ENCODE measurements at places on chromosomes 2 and 18. TPM values are rescaled to one million over a fixed set of nuclear protein-coding genes. Genes with fewer than 3 reads are reported as not detected.

Gene RABL2A
- 30.7 TPM for total RNA-seq

DNA sequence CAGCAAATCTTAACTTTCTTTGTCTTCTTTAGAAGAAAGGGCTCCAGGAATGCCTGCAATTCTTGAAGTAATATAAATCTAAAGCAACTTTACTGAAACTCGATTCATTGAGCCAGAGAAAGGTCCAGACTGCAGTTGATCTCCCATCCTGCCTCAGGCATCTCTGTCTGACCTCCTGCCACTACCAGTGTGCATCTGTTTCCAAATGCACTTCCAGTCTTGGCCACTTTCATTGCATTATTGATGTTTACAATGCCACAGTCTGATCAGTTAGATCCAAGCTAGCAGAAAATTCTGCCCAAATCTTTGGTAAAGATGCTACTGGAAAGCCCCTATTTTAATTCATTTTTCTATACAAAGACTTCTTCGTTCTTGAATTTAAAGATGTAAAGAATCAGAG is 158.0 kb downstream of the RAPGEF4 start:
- no peak for DNase-seq

- DNase-seq, result no peak
Observed at GRCh38 chr2:150142561-150142960, 344.9 kb downstream of the RND3 start.

Gene GALNT13
- total RNA-seq, result 11.2 TPM

Gene NOSTRIN
- 2.4 TPM for total RNA-seq

GRCh38 chr18:400456-400855 is 100.0 kb downstream of the COLEC12 start:
- DNase-seq, result no peak

Gene OTX1
- 10.4 TPM for total RNA-seq

DNA sequence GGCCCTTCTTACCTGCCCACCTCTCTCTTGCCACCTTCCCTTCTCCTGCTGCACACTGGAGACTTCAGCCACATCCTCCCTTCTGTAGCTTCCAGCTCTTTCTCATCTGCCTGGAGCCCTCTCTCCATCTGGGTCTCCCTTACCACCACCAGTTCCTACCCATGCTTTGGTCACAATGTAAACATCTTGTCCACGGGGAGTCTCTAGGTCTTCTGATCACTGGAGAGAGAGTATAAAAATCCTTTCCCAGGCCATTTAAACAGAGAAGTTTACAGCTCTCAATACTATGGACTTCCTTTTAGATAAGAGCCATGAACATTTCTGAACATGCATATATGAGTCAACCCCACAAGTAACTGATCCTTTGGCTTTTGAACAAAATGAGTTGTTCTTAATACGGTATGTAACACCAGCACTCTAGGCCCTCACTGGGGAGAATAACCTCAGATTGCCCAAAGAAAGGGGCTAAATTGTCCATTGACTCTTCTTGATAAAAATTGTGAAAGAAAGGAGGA is 5.8 kb downstream of the ARHGAP25 start:
- DNase-seq, result no peak

- DNase-seq, result no peak
Observed at GRCh38 chr2:188601391-188601790, 309.7 kb downstream of the GULP1 start.

Gene FBXO15
- 4.7 TPM for total RNA-seq

Gene FKBP7
- 34.1 TPM for total RNA-seq

GRCh38 chr2:16509042-16509441 is 156.6 kb downstream of the CYRIA start:
- DNase-seq, result no peak

Gene STK17B
- 20.0 TPM for total RNA-seq

DNA sequence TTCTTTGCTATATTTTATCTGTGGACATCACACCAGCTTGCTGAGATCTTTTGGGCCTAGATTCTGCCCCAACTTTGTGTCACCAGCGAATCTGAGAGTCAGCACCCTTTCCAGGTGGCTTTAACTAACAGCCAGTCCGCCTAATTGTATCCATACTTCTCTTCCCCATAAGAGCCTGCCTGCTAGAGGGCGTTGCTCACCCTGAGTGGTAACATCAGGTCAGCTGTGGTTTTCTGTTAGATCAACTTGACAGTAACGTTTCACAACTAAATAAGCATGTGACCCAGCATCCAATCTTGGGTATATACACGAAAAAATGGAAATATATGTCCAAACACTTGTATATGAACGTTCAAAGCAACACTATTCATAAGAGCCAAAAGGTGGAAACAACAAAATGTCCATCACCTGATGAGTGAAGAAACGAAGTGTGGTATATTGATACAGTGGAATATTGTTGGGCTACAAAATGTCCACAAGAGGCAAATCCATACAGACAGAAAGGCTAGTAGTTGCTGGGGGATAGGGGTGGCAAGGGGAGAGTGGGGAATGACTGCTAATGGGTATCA is 24.9 kb downstream of the EFHD1 start:
- no peak for DNase-seq

Gene PARD3B
- total RNA-seq, result 12.6 TPM

Gene STAT4
- total RNA-seq, result 2.1 TPM

DNA sequence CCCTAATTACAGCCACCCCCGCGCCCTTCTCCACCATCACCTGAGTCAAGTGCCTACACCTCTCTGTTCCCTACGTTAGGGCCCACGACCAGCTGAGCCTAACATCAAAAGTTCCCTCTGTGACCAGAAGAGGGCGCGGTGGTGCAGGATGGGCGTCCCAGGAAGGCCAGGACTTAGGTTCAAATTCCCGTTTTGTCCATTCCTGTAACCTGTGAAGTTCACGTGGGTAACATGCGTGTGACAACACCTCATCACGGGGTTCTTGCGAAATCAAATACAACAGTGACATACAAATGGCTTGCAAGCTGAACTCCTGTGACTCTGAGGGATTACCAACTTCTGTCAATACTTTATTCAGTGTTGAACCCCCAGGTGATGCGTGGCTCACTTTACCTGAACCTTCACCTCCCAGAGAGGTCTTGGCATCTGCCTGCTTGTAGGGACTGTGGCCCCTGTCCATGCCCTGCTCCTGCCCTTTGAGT is 207.9 kb downstream of the ARL4C start:
- peak; percentile 77 for DNase-seq

DNA sequence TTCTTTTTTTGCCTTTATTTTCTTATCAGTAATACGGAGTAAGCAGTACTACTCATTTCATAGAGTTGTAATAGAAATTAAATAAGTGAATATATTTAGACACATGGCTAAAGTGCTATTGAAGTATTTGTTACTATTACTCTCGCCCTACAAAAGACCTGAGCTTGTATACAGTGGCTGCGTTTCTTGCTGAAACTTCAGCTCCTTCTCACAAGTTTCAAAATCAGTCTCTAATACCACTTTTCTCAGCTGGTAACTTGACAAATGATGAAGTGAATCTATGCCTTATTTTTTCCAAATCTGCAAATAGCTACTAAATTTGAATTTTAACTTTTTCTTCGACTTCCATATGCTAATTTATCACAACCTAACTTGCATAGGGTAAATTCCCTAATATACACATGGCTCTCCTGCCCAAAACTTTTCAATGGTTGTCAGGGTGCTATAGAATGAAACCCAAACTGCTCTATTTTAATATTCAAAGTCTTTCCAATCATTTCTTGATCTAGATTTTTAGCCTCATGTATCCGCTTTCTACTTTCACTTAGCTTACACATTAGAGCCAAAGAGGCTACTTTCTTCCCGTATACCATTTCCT is 347.8 kb upstream of the GULP1 start:
- DNase-seq, result no peak

GRCh38 chr2:238791354-238791753 is 56.5 kb upstream of the TWIST2 start:
- no peak for DNase-seq

DNA sequence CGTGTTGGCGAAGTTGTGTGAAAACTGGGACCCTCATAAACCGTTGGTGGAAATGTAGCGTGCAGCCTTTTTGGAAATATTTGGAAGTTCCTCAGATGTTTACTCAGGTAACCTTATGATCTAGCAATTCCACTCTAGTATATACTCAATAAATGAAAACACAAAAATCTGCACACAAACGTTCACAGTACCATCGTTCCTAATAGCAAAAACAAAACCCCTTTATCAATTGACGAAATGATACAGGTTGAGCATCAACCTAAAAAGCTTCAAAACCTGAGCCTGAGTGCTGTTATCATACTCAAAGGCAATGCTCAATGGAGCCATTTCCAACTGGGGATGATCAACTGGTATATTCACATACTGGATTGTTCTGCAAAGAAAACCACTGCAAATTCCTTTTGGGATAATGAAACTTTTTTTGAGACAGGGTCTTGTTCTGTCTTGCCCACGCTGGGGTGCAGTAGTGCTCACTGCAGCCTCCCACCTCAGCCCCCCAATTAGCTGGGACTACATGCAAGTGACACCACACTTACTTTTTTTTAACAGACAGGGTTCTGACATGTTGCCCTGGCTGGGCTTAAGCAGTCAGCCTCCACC is 777 bp upstream of the C18orf32 start:
- DNase-seq, result no peak

- peak; percentile 70 for DNase-seq
Observed at GRCh38 chr2:159904127-159904958, 106.3 kb upstream of the CD302 start.

DNA sequence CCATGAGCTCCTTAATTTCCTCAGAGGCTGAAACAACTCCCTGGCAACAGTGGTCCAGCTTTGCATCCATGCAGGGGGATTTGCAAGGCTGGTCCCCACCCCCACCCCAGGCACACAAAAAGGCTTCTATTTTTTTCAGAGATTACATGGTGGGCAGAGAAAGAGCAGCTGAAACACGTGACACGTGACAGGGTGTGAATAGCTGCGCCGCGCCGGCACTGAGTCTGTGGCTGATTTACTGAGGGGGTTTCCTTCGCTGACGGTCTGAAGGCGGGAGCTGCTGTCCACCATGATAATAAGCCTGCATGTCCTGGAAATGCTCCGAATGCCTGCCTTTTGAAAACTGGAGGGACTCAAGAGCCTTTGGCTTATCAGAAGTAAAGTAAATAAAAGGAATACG is 50.7 kb upstream of the APCDD1 start:
- no peak for DNase-seq

DNA sequence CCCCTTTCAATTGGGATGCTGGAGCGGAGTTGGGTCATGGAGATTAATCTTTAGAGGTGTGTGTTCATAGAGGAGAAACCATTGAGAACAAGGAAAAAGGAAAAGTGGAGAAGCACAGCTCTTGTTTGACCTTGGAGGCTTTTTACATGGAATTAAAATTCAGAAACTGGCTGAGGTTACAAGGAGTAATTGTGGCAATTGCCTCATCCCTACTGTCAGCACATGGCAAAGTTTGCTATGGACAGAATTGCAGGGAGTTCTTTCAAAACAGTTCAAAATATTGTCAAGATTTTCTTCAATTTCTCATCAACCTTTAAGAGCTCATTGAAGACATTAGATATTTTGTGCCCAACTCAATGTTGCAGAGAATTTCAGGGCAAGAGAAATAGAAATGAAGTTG is 232.7 kb downstream of the SLC8A1 start:
- DNase-seq, result no peak

GRCh38 chr18:58227361-58227930 is 183.4 kb downstream of the NEDD4L start:
- DNase-seq, result no peak

- no peak for DNase-seq
Observed at GRCh38 chr18:5466256-5466655, 77.5 kb downstream of the EPB41L3 start.

- DNase-seq, result no peak
Observed at GRCh38 chr2:176380341-176380740, 111.1 kb downstream of the MTX2 start.

DNA sequence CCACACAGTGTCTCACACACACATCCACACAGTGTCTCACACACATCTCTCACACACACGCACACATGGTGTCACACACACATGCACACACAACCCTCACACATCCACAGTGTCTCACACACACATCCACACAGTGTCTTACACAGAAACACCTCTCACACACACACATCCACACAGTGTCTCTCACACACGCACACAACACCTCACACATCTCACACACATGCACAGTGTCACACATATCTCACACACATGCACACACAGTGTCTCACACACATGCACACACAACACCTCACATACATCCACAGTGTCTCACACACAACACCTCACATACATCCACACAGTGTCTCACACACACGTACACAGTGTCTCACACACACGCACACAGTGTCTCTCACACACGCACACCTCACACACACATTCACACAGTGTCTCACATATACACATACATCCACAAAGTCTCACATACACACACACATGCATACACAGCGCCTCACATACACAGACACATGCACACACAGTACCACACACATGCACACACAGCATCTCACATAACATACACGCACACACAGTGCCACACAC is 473.9 kb upstream of the HS6ST1 start:
- no peak for DNase-seq

- no peak for DNase-seq
Observed at GRCh38 chr2:101858246-101858645, 133.5 kb upstream of the IL1R2 start.

Gene R3HDM1
- 47.5 TPM for total RNA-seq

DNA sequence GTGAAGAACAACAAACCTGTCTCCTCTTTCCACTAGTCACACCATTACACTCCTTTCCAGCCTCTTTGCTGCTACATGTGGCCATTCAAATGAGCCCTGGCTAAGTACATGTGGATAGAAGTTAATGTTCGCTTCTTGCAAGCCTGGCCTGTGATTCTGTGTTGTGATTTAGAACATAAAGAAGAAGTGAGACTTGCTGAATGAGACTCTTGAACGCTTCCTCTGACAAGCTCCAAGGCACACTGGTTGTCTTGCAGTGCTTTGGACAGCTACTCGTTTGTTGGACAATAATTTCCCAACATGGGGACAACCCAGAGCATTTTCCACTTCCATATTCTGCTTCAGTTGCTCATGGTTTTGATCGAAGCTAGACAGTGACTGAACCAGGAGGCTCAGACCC is 57.3 kb downstream of the CCDC74A start:
- DNase-seq, result no peak

DNA sequence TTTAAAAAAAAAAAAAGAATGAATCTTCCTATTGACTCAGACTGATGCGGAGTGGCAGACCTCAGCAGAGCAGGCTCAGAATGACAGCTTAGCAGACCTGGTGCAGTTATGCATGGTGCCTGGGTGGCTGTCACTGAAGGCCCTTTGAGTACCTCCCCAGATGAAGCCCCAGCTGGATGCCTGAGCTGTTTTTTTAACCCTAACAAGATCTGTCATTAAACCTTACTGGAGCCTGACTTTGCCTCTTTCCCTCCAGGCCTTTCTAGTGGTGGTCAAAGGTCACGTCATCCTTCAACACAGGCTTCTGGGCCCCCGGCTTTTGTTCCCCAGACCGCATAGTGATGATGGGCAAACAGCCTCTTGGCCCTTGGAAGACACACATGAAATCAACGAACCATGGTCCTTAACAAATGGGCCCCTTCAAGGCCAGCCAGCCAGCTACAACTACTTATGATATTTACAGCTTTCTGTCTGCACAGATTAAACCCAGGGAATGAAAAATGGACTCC is 138.3 kb upstream of the CYP1B1 start:
- DNase-seq, result no peak

- DNase-seq, result no peak
Observed at GRCh38 chr18:57744211-57744694, 58.9 kb downstream of the ATP8B1 start.
